Left lung (tissue), 14 donors: ENCODE measurements at places on chromosomes 16 and 17.

DNA sequence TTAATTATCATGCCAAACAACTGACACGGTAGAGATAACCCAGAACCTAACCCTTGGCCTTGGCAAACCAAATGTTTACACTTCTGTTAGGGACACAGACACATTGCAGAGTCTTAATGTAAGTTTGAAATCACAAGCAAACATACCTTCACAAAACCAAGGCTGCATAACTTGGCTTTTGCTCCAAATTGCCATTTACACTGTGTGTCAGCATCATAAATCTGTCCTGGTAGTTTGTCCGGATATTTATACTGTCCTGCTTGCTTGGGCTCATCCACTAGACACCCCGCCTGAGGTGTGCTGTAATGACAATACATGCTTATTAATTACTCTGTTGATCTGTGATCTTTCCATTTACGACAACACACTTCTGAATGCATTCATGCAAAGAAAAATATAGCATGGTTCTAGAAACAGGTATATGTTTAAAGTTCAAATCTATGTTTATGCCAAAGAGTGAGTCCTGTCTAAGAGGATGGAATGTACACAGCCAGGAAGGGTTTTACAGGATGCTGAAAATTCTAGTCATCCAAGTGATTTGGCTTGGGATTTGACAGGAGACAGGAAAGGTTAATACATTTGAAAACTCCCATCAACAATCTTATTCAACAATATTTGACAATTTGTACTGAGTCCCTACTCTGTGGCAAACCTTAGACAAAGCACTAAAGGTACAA lies 81.1 kb downstream of the ADAMTS18 start:
- H3K27me3 ChIP-seq: no peaks in the 10 kb centered on the region
- H3K4me3 ChIP-seq: no peak overlapping the region
- H3K4me1 ChIP-seq: no peaks in the 10 kb centered on the region
- DNase-seq: no peak
- no peak overlapping the region for H3K27ac ChIP-seq

DNA sequence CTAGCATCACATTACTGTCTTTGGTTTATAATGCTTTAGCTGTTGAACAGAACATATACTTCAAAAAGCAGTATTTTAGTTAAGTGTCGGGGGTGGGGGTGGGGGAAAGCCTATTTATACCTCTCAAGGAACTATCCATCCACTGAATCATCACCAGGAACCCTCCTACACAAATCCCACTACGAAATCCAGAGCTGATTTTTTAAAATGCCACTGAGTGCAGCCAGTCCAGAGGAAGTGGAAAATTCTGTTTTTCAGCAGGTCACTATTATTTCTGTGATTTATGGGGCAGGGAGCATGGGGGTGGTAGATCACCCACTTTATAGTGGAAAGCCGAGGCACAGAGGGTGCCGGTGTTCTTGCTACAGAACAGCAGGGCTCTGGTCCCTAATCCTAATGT lies 284.1 kb downstream of the SOX9 start:
- H3K4me3 ChIP-seq: no peak overlapping the region
- DNase-seq: no peak
- no peaks in the 10 kb centered on the region for H3K36me3 ChIP-seq
- no peak overlapping the region for H3K27ac ChIP-seq

DNA sequence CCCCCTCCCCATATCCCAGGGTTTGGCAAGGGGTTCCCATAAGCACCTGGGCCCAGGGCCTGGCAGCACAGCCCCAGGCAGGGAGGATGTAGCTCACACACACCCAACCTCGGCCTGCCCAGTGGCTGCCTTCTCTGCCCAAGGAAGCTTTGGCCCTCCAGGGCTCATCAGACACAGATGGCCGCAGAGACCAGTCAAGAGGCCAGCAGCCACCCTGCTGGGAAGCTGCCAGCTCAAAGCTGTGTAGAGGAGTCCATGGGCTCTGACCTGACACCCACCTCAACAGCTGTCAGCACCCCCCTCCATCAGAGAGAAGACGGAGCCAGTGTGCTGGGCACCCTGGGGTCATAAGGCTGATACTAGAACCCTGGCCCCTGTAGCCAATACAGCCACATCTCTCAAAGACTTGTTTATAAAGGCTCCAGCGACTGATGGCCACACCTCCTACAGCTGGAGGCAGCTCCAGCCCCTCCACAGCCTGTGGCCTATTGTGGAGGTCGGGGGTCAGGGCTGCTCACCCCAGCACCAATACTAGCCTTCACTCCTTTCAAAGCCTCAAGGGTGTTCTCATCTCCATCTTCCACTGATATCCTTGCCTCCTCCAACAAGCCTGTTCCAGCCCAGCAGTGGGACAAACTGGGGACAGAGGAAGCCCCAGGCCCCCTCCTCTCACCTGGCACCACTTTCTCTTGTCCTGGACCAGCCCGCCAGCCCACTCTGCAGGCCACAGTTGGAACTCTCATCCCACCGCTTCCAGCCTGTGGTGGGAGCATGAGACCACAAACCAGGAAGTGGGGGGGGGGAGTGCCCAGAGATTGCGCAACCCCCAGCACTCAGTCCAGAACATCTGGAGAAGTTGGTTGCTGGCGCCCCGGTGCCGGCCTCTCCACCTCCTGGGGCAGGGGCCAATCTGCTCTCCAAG lies 2.2 kb upstream of the MPG start:
- no peaks in the 10 kb centered on the region for H3K36me3 ChIP-seq
- peak; percentile 76 for DNase-seq
- H3K27me3 ChIP-seq: no peaks in the 10 kb centered on the region
- peak overlapping the region; percentile 80 for H3K27ac ChIP-seq
- no peak overlapping the region for H3K4me3 ChIP-seq

DNA sequence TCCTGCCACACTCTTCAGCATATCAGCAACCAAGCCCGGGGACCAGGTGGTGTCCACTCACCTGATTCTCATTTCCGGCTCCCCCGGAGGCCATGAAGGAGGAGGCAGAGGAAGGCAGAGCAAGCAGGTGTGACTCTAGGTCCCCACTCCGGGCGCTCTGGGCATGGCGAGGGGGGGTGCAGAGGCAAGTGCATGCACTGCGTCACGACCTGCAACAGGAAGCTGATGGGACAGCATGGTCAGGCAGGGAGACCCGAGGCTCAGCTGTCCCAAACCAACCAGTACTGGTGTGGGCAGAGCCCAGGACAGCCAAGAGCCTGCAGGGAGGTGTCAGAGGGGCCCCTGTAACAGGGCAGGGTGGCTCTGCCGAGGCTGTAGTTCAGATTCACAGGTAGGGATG lies 2.1 kb upstream of the ENGASE start:
- DNase-seq: peak; percentile 34
- no peak overlapping the region for H3K4me3 ChIP-seq
- no peaks in the 10 kb centered on the region for H3K4me1 ChIP-seq
- H3K36me3 ChIP-seq: no peaks in the 10 kb centered on the region

DNA sequence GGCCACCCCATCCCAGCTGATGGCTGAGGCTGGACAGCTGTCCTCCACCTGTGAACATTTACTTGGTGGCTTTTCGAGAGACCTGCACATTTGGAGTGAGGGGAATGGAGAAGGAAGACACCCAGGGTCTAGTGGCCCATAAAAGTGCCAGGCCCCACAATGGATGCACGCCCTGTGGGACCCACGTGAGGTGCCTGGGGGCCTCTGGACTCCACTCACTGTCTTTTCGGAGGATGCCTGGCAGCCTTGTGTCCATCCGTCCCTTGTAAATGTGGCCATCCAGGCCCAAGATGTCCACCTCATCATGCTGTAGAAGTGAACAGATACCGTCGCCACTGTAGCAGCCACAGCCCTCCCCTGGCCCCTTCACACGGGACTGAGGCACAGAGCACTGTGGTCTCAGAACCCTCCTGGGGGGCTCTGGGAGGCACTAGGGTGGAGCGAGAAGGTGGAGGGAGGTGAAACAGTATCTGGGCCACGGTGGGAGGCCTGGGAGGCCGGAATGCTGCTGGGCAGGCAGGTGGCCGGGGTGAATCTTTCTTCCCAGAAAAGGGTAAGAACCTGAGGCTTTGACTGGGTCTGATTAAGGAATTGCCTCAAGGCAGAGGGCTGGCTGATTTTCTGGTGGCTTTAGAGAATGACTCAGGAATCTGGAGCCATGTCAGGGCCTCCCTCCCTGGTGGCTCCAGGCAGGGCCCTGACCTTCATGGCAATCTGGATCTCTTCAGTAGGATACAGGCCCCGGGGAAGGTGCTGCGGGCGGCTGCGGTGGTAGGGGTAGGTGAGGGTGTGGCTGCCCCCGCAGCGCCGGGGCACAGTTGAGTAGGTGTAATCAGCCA lies 11.5 kb downstream of the UBALD2 start:
- no peak for DNase-seq
- no peaks in the 10 kb centered on the region for H3K36me3 ChIP-seq
- H3K27ac ChIP-seq: no peak overlapping the region
- no peaks in the 10 kb centered on the region for H3K27me3 ChIP-seq
- H3K4me3 ChIP-seq: no peak overlapping the region

GRCh38 chr17:42553866-42554249 lies 1.1 kb downstream of the HSD17B1 start:
- H3K4me1 ChIP-seq: peaks cover 23% of the 10 kb centered on the region
- H3K27me3 ChIP-seq: peaks cover 5% of the 10 kb centered on the region
- H3K4me3 ChIP-seq: peak overlapping the region; percentile 73
- peak; percentile 81 for DNase-seq
